ENCODE measurements at places on chromosomes 1 and 21.

DNA sequence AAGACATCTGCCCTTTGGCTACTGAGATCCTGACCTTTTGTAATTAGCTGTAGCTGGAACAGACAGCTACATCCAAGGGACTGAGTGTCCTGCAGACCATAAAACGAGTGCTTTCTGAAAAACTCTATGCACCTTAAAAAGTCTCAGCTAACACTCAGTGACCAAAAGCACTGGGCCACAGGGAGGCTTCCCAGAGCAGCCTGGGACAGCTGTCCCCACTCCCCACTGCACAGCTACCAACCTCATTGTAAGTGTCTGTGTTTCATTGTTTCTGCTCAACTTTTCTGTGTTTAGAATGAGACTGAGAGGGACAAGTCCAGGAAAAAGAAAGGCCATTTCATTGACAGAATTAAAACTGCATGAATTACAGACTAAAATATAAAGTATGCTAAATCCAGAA is 80.7 kb downstream of the SMYD2 start:
- H3K4me1 ChIP-seq = no peaks in the 10 kb centered on the region
- H3K27me3 ChIP-seq = no peaks in the 10 kb centered on the region
- H3K36me3 ChIP-seq = peaks cover 78% of the 10 kb centered on the region
- peak overlapping the region; percentile 38 for H3K27ac ChIP-seq
- no peak overlapping the region for H3K4me3 ChIP-seq

- H3K27me3 ChIP-seq = no peaks in the 10 kb centered on the region
- H3K4me3 ChIP-seq = no peak overlapping the region
- no peaks in the 10 kb centered on the region for H3K4me1 ChIP-seq
- no peak overlapping the region for H3K27ac ChIP-seq
- DNase-seq = no peak
- no peaks in the 10 kb centered on the region for H3K36me3 ChIP-seq
Measured at GRCh38 chr1:221766210-221766609, 24.3 kb upstream of the DUSP10 start.

- H3K27me3 ChIP-seq = peaks cover 76% of the 10 kb centered on the region
- no peak for DNase-seq
- H3K27ac ChIP-seq = no peak overlapping the region
- no peaks in the 10 kb centered on the region for H3K4me1 ChIP-seq
- H3K4me3 ChIP-seq = no peak overlapping the region
- H3K36me3 ChIP-seq = no peaks in the 10 kb centered on the region
Measured at GRCh38 chr21:33063907-33064622, 5.9 kb upstream of the OLIG1 start.

- H3K27me3 ChIP-seq = no peaks in the 10 kb centered on the region
- DNase-seq = no peak
- H3K4me3 ChIP-seq = no peak overlapping the region
- H3K36me3 ChIP-seq = no peaks in the 10 kb centered on the region
Measured at GRCh38 chr1:186980400-186980799, 151.7 kb downstream of the PLA2G4A start.

GRCh38 chr1:219460896-219461815 is 151.7 kb downstream of the ZC3H11B start:
- no peak for DNase-seq
- no peaks in the 10 kb centered on the region for H3K27me3 ChIP-seq
- H3K27ac ChIP-seq = no peak overlapping the region

- peak overlapping the region; percentile 56 for H3K27ac ChIP-seq
- no peaks in the 10 kb centered on the region for H3K36me3 ChIP-seq
- DNase-seq = no peak
- no peaks in the 10 kb centered on the region for H3K27me3 ChIP-seq
- H3K4me1 ChIP-seq = peaks cover 7% of the 10 kb centered on the region
Measured at GRCh38 chr1:54241364-54241763, 41.4 kb downstream of the MRPL37 start.

- no peak overlapping the region for H3K4me3 ChIP-seq
- no peaks in the 10 kb centered on the region for H3K27me3 ChIP-seq
- no peak for DNase-seq
- peak overlapping the region; percentile 19 for H3K27ac ChIP-seq
Measured at GRCh38 chr1:91777630-91778300, 108.2 kb downstream of the TGFBR3 start.

- H3K4me3 ChIP-seq = no peak overlapping the region
- no peaks in the 10 kb centered on the region for H3K4me1 ChIP-seq
- H3K36me3 ChIP-seq = no peaks in the 10 kb centered on the region
Measured at GRCh38 chr1:114558544-114558943, 22.9 kb downstream of the BCAS2 start.

GRCh38 chr21:14864211-14865021 is 200.4 kb downstream of the NRIP1 start:
- H3K36me3 ChIP-seq = no peaks in the 10 kb centered on the region
- peak overlapping the region; percentile 73 for H3K27ac ChIP-seq
- peak; percentile 42 for DNase-seq
- H3K4me3 ChIP-seq = no peak overlapping the region

DNA sequence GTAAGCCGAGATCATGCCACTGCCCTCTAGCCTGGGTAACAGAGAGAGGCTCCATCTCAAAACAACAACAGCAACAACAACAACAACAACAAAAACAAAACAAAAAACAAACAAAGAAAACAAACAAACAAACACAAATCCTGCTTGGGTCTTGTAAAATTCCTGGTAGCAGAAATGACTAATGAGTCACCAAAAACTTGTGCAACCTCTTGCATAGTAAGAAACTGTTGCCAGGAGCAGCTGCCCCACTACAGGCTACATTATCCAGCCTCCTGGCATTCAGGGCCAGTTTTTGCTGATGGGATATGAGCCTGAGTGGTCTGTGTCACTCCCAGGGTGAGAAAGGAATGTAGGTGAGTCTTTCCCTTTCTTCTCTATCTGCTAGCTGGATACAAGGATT is 245.4 kb downstream of the TNR start:
- no peaks in the 10 kb centered on the region for H3K4me1 ChIP-seq
- no peaks in the 10 kb centered on the region for H3K36me3 ChIP-seq
- no peaks in the 10 kb centered on the region for H3K27me3 ChIP-seq
- H3K4me3 ChIP-seq = no peak overlapping the region
- H3K27ac ChIP-seq = no peak overlapping the region

GRCh38 chr1:62794053-62794452 is 10.1 kb downstream of the ATG4C start:
- H3K4me3 ChIP-seq = no peak overlapping the region
- H3K27me3 ChIP-seq = no peaks in the 10 kb centered on the region
- H3K27ac ChIP-seq = no peak overlapping the region

DNA sequence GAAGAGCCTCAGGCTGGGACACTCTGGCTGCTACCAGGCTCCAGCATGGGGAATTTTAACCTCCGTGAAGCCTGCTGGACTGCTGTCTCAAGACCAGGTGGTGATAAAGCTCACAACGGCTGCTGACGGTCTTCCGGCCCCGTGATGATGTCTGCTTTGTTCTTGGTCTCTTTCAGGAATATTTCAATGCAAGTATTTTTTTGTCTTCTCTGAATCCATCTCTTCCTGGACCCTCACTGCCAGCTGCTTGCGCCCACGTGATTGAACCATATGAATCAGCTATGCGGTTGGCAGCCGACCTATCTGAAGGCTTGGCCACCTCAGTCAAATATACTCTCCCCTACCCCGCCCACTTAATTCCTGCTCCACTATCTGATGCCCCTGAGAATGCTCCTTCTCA is 14.6 kb upstream of the SLC6A17 start:
- no peak overlapping the region for H3K27ac ChIP-seq
- H3K4me1 ChIP-seq = no peaks in the 10 kb centered on the region
- peaks cover 35% of the 10 kb centered on the region for H3K27me3 ChIP-seq
- H3K4me3 ChIP-seq = no peak overlapping the region
- DNase-seq = no peak

DNA sequence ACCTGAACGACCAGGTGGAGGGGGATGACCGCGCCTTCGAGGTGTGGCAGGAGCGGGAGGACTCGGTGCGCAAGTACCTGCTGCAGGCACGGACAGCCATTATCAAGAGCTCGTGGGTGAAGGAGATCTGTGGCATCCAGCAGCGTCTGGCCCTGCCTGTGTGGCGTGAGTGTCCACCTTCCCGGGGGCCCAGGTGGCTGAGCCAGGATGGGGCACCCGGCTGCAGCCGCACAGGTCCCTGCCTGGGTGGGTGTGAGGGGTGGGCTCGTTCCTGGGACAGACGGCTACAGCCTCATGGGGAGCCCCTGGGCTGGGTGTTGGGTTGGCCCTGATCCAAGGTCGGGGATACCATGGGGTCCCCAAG is 65.2 kb downstream of the TRIM11 start:
- no peaks in the 10 kb centered on the region for H3K4me1 ChIP-seq
- H3K36me3 ChIP-seq = peaks cover 15% of the 10 kb centered on the region
- no peaks in the 10 kb centered on the region for H3K27me3 ChIP-seq
- H3K4me3 ChIP-seq = no peak overlapping the region
- DNase-seq = no peak
- H3K27ac ChIP-seq = no peak overlapping the region

- no peaks in the 10 kb centered on the region for H3K36me3 ChIP-seq
- peaks cover 18% of the 10 kb centered on the region for H3K4me1 ChIP-seq
- no peak for DNase-seq
- no peak overlapping the region for H3K27ac ChIP-seq
- H3K27me3 ChIP-seq = no peaks in the 10 kb centered on the region
Measured at GRCh38 chr1:200731654-200732332, 6.9 kb upstream of the CAMSAP2 start.

DNA sequence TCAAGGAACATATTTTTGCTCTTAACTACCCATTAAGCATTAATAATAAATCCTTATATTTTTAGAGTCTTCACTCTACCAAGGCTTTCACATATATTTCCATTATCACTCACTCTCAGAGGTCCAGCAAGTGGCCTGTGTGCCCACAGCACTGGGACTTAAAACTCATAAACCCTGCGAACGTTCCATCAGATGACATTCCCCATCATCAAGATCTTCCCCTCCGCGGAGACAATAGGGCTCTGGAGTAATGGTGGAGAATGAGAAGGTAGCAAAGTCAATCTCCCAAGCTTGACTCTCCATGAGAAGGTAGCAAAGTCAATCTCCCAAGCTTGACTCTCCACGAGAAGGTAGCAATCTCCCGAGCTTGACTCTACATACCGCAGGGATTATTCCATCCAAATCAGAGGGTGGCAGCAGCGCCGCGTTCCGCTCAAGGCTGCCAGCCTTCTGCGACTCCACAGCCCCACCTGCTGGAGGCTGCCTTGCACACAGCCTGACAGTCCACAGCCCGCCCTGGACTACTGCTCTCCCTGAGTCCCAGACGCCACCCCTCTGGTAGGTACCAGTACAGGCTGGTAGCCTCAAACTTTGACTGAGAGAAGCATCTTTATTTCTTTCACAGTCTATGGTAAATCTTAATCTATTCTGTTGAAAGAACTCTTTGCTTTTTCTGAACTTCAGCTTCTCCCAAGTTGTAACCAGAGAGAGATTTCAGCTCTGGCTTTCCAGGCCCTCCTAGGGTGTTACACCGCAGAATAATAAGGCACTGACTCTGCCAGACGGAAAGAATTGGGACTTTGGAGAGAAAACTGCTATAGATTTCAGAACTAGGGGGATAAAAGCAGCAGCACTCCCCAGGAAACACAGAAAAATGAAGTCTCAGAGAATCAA is 26.4 kb upstream of the CTTNBP2NL start:
- peak; percentile 94 for DNase-seq
- peaks cover 5% of the 10 kb centered on the region for H3K27me3 ChIP-seq
- H3K4me3 ChIP-seq = no peak overlapping the region
- no peaks in the 10 kb centered on the region for H3K36me3 ChIP-seq

DNA sequence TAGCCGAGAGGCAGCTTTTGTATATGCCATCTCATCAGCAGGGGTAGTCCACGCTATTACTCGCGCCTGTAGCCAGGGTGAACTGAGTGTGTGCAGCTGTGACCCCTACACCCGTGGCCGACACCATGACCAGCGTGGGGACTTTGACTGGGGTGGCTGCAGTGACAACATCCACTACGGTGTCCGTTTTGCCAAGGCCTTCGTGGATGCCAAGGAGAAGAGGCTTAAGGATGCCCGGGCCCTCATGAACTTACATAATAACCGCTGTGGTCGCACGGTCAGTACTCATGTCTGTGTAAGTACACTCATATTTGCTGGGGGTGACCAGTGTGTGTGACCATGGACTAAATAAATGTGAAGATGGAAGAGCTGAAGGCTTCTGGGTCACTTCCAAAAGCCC is 7.4 kb downstream of the WNT2B start:
- no peak overlapping the region for H3K4me3 ChIP-seq
- no peak overlapping the region for H3K27ac ChIP-seq
- DNase-seq = no peak
- no peaks in the 10 kb centered on the region for H3K27me3 ChIP-seq

- no peaks in the 10 kb centered on the region for H3K27me3 ChIP-seq
- H3K4me1 ChIP-seq = no peaks in the 10 kb centered on the region
- H3K36me3 ChIP-seq = no peaks in the 10 kb centered on the region
- DNase-seq = no peak
- H3K27ac ChIP-seq = no peak overlapping the region
- H3K4me3 ChIP-seq = no peak overlapping the region
Measured at GRCh38 chr1:231512147-231512698, 16.2 kb upstream of the TSNAX start.

- no peaks in the 10 kb centered on the region for H3K36me3 ChIP-seq
- no peaks in the 10 kb centered on the region for H3K27me3 ChIP-seq
- DNase-seq = no peak
- H3K4me3 ChIP-seq = no peak overlapping the region
- no peaks in the 10 kb centered on the region for H3K4me1 ChIP-seq
Measured at GRCh38 chr1:4153571-4153970, 253.5 kb upstream of the C1orf174 start.

GRCh38 chr1:93593854-93594602 is 87.6 kb downstream of the BCAR3 start:
- no peaks in the 10 kb centered on the region for H3K27me3 ChIP-seq
- peaks cover 19% of the 10 kb centered on the region for H3K36me3 ChIP-seq

- no peaks in the 10 kb centered on the region for H3K27me3 ChIP-seq
- no peak overlapping the region for H3K27ac ChIP-seq
- H3K36me3 ChIP-seq = no peaks in the 10 kb centered on the region
- H3K4me3 ChIP-seq = no peak overlapping the region
- no peaks in the 10 kb centered on the region for H3K4me1 ChIP-seq
Measured at GRCh38 chr1:29639156-29639736, 402.9 kb downstream of the PTPRU start.

- H3K4me1 ChIP-seq = peaks cover 3% of the 10 kb centered on the region
- no peak overlapping the region for H3K27ac ChIP-seq
- H3K4me3 ChIP-seq = no peak overlapping the region
- H3K27me3 ChIP-seq = no peaks in the 10 kb centered on the region
- no peaks in the 10 kb centered on the region for H3K36me3 ChIP-seq
Measured at GRCh38 chr1:109567877-109568672, 19.7 kb downstream of the GNAI3 start.

GRCh38 chr1:6691507-6691906 is 10.1 kb downstream of the DNAJC11 start:
- H3K4me3 ChIP-seq = no peak overlapping the region
- no peaks in the 10 kb centered on the region for H3K27me3 ChIP-seq
- H3K36me3 ChIP-seq = no peaks in the 10 kb centered on the region
- DNase-seq = no peak
